Amniotic stem cell (primary cell): ENCODE measurements at places on chromosomes 12 and 14.

DNA sequence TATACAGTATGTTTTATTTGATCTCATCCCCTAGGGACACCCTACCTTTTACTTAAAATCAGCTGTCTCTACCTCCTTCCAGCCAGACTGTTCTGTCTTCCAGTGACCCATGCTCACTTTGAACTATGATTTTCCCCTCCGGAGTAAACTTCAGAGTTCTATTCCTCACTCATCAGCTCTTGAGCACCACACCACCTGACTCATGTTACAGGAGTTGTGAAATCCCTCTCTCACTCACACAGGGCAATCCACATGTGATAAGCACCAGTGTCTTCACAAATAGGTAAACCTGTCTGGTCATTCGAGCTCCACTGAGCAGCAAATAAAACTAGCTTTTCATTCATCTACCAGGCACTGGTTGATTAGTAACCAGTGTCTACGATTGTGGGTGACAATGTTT is 177.3 kb upstream of the BMP4 start:
- DNase-seq: no peak

DNA sequence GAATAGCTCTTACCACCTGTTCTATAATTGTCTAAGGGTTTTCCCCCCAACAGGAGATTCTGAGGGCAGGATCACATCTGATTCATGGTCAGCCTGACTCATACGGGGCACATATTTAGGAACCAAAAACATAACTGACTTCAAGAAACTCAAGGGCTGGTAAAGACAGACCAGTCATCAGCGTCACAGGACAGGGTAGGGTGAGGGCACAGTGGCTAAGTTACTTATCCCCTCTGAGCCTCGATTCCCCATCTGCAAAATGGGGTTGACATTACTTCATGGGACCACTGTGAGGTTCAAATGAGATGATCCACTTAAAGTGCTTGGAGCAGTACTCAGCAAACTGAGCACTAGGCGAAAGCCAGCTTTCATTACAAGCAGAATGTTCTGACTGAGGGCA is 606 bp downstream of the CINP start:
- DNase-seq: no peak

- DNase-seq: no peak
These were observed 7.5 kb upstream of the CTDSP2 start for GRCh38 chr12:57853864-57854556.

GRCh38 chr12:116718655-116719454 is 19.0 kb downstream of the SPRING1 start:
- DNase-seq: no peak

DNA sequence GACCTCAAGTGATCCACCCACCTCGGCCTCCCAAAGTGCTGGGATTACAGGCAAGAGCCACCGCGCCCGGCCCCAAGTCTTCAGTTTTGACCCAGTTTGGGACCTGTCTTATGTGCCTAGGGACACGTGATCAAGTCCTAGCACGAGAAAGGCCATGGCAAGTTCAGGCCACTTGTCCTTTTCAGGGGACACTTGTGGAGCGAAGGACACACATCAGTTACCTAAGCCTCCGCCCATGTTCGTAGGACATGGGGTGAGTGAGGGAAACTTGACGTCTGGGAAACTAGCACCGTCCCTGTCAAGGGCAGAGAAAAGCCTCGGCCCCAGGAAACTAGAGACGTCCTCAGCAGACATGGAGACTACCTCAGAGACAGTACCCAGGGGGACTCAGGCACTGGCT is 60.7 kb downstream of the KDM2B start:
- no peak for DNase-seq

DNA sequence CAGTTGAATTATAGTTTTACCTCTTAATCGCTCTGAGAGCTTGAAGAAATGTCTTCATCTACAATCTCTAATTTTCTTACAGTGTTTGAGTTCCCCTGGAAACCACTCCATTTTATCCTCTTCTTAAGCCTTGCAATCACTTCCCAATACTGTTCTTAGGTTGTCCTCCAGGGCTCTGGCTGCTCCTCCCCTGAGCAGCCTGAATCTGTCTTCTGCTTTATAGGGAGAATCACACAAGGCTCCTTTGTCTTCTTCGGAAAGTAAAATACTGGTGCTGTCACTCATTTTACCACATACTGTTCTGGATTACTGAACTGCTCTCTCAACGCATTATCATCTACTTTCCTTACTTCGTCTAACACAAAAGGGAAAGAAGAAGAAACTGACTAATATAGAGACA is 133.7 kb downstream of the MDGA2 start:
- no peak for DNase-seq

- no peak for DNase-seq
These were observed 282.1 kb downstream of the RPS29 start for GRCh38 chr14:49303946-49304516.

- no peak for DNase-seq
These were observed 94.1 kb downstream of the NINJ2 start for GRCh38 chr12:569091-569676.

DNA sequence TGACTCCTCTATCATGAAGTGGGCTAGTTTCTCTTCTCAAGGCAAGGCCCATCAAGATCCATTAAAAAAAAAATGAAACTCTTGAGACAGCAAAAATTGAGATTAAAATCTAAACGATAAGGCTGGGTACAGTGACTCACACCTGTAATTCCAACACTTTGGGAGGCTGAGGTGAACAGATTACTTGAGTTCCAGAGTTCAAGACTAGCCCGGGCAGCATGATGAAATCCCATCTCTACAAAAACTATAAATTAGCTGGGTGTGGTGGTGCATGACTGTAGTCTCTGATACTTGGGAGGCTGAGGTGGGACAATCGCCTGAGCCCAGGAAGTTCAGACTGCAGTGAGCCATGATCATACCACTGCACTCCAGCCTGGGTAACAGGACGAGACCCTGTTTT is 226.5 kb upstream of the SOX5 start:
- no peak for DNase-seq

GRCh38 chr12:24111616-24112015 is 162.1 kb upstream of the SOX5 start:
- no peak for DNase-seq

DNA sequence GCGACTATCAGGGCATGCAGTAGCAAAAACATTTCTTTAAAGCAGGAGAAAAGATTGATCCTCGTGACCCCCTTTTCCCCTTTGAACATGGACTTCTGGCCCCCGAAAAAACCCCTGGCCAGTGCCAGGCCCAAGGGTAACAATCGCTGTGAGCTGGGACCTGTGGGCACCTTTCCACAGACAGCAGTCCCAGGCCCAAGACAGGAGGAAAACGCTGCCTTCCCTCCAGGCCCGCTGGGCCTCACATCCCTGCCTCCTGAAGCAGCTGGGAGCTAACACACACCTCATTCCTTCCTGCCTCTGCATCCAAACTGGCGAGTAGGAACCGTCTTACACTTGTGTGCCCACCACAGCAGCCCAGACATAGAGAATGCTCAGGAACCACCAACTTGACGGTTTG is 1.2 kb downstream of the VWF start:
- DNase-seq: no peak

GRCh38 chr14:50344116-50344775 is 32.1 kb downstream of the DMAC2L start:
- DNase-seq: no peak

GRCh38 chr14:106209755-106210154 is 683.4 kb downstream of the TMEM121 start:
- no peak for DNase-seq

DNA sequence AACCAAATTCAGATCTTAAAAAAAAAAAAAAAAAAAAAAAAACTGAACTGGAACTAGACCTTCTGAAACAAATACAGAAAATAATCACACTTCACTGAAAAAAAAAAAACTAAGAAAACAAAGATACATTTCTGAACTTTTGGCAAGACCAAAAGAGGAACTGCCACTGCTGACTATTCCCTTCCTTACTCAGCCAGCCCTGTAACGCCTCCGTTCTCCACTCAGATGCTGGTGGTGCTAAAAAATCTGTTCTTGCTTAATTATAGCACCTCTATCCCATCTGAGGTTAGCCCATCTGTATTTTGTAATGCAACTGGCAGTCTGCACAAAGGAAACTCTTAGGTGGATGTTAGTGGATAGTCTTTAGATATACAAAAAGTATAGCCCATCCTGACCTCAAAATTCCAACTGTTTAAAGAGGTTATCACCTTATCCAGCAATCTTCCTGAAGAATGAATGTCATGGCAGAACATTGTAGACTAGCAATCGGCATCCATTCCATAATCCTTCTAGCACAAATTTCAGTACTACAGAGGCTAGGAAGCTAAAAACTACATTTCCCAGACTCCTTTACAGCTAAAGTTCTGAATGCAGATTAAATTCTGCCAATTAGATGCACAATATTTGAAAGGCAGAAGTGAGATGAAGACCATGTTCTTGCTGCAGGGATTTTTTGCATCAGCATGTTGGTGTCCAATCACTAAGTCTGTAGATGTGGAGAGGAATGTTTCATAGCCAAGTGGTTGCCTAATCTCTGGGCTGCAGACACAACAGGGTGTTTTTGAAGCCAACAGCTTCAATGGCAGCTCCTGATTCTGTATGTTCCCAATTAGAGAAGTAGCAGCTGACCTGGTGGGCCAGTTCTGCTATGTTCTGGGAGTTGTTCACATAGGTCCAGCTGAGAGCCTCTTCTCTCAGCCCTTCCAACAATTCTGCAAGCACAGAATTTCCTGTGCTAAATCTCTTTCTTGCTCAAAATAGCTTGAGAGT is 5.7 kb downstream of the MAP3K9 start:
- DNase-seq: no peak

DNA sequence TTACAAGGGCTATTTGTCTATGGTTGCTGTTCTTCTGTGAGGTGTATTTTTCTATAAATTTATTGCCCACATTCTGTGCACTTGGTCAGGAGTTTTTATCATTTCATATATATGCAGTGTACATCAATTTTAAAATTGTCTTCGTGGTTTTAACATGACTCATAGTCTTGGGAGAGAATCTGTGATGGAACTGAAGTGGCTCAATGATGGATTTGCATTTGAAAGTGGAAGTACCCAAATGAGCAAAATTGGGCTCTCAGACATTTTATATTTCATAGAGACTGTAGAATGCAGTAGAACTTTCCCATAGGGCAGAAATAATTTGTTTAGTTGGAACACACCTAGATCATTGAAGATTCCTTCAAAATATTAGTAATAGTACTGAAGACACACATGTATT is 1.9 kb upstream of the SCFD1 start:
- peak; percentile 8 for DNase-seq

- no peak for DNase-seq
These were observed 27.4 kb downstream of the ABCC9 start for GRCh38 chr12:21913823-21914222.

DNA sequence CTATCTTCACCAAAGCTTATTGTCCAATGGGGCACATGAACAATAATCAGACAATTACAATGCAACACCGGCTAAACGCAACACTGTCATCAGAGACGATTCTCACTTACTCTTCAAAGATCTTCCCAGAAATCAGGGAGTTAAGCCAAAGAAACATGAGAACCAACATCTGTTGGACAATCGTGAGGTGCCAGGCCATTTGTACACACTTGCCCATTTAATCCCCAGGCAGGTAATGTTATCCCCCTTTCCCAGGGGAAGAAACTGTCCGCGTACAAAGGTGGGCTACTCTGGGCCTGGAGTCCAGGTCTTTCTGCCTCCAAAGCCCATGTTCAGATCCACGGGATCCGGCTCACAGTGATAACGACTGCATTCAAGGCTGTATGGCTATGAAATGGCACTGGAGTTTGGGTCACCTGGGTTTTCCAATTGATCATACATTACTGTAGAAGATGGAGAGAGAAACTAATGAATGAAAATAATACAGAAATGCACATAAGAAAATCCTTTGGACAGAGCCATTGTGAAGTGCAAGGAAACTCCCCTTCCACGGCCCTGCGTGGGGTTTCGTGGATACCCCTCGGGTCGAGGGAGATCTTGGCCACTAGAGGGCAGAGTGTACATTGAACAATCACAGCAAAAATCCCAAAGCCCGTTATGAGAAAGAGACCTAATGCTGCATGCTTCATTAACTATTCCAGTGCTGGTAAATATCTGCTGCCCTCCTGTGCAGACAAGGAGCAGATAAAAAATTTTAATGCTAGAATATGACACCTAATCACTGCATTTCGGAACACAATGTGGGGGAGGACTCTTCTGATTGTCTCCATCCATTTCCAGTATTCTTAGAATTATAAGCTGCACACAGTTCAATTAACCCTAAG is 111.4 kb downstream of the EGLN3 start:
- DNase-seq: peak; percentile 38

DNA sequence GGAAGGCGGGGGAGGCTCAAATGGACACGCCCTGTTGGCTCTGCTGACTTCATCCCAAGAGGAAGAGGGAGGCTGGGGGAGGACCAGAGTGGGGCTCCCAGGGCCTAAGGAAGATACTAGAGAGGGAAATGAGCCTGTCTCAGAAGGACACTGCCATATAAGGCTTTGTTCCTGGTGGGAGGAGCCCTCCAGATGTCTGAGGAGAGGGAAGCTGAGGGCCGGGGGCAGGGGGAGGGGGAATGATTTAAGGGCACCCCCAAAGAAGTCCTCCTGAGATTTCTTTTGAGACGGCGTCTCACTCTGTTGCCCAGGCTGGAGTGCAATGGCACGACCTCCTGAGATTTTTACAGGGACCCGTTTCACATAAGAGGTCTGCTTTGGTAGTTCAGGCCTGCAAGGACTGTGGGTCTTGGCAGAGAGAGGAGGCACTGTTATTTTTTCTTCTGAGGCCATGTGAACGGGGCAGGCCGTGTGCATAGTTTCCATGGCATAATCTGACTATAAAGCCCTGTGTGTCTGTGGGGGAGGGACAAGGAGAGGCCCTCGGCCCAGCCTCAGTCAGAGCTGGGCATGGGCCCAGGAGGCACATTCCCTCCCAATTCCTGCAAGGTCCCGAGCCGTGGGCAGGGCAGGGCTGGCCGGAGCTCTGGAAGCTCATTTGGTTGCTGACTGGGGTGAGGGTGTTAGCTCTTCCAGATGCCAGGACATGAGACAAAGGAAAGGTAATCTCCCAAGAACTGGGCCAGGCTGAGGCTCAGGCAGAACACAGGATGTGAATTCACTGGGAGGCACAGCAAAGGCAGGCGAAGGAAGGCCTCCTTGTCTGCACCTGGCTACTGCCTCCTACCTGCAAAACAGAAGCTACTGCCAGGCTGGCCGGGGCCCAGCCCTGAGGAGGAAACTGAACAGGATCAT is 22.2 kb upstream of the PLEKHG3 start:
- DNase-seq: no peak

DNA sequence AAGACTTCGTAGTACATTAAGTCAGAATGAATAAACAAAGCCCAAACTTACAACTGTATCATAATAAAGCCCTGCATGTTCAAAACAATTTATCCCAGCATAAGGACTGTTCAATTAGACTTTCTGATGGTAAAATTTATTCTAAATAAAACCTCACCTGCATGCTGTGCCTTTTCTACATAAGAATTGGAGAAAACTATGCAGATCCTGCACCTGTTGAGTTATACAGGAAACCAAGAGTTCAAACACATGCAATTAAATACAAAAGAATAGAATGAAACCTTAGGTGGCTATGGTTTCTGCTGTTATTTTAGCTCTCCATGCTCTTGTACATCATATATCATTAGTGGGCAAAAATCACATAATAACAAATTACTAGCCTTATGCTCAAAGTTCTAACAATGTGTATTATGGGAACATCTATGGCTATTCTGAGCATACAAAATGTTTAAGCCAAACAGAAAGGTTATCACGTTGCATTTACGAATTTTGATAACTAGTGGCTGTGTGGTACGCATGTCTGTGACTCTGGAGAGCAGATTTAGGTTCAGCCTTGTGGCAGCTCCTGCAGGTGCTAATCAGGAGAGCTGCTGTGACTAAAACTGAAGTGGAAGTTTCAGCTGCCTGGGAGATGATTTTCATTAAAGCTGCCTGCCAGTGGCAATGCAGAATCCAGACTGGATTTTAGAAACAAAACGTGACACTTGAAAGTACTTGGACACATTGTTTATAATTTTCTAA is 36.1 kb upstream of the LRFN5 start:
- no peak for DNase-seq
